ENCODE measurements at places on chromosomes 13 and 19.

DNA sequence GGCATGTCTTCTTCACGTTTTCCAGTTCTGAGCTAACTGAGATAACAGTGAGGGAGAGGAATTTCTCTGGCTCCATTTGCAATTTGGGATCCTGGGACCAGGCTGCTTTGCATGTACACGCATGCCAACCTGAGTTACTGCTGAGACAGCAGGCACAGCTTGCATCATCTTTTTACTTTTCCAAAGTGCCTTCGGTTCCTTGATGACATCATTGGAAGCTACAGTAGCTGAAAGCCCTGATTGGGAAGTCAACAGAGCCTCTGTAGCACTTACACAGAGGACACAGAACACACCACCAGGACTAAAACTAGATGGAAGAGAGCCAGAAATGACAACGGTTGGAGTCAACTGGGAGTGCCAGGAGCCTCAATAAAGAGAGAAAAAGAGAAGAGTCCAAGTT is 399.1 kb upstream of the GPC6 start:
- no peak for DNase-seq

- no peak for DNase-seq
These were observed 17.2 kb downstream of the FRY start for GRCh38 chr13:32048816-32049215.

GRCh38 chr13:108938155-108938554 is 308.7 kb downstream of the MYO16 start:
- no peak for DNase-seq

GRCh38 chr13:80814541-80814940 is 473.6 kb upstream of the SPRY2 start:
- DNase-seq: no peak

GRCh38 chr19:46378268-46378667 is 31.4 kb downstream of the PPP5C start:
- DNase-seq: no peak

- DNase-seq: no peak
These were observed 329.3 kb downstream of the FGF9 start for GRCh38 chr13:22000191-22000590.

DNA sequence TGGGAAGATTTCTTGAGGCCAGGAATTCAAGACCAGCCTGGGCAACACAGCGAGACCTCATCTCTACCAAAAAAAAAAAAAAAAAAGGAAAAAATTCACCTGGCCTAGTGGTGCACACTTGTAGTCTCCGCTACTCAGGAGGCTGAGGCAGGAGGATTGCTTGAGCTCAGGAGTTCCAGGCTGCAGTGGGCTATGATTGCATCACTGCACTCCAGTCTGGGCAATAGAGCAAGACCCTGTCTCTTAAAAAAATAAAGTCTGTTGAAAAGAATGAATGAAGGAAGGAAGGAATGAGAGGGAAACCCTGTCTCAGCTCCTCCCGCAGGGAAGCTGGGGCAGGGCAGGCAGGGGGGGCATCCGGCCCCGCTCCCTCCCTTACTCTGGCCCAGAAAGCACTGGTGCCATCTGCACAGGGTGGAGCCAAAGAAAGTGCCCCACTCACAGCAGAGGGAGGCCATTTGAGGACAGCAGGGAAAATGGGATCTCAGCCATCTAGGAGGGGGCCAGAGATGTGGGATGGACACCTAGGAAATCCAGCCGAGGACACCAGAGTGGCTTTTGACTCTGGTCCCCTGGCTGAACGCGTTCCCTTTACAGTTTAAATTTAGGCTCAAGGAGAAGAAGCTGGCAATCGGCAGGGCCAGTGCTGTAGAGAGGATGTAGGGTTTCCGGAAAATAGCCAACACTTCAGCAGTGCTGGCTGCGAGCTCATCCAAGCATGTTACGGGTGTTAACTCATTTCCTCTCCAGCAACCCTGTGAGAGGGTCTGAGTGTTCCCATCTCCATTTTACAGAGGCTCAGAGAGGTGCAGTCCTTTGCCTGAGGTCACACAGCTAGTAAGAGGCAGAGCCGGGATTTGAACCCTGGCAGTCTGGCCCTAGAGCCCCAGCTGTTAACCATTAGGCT is 3.6 kb upstream of the HPN start:
- DNase-seq: no peak

GRCh38 chr19:41999878-42000208 is 5.8 kb upstream of the ATP1A3 start:
- no peak for DNase-seq

GRCh38 chr13:114035583-114036531 is 62.0 kb upstream of the C13orf46 start:
- DNase-seq: peak; percentile 69

DNA sequence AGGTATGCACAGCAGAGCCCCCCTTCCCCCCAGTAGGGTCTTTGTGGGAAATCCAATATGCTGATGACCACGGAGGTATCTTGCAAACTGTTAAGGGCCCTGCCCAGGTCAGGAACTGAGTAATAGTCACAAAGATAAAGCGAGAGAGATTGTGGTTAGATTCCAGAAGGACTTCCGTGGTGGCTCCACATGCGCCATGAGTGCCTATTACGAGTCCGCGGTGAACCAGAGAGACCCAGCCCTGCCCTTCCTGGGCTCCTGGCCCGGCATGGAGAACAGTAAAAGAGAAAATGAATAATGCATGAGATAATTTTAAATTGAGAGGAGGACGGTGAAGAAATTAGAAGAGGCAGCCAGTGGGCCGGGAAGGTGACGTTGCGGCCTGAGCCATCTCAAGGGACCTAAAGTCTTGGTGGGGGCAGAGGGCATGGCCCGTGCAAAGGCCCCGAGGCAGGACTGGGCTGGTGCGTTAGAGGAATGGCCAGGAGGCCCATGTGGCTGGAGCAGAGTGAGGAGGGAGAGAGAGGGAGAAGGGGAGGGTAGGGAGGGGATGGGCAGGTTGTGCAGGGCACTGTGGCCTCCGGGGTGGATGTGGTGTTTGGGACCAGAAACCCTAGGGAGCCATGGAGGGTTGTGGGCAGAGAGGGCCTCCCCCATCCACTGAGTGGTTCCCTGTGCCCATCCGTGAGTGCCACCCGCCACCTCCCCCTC is 46.6 kb upstream of the NFIC start:
- no peak for DNase-seq

GRCh38 chr13:26012995-26013394 is 38.8 kb downstream of the SHISA2 start:
- no peak for DNase-seq

GRCh38 chr13:94716016-94716415 is 3.7 kb upstream of the SOX21 start:
- no peak for DNase-seq

DNA sequence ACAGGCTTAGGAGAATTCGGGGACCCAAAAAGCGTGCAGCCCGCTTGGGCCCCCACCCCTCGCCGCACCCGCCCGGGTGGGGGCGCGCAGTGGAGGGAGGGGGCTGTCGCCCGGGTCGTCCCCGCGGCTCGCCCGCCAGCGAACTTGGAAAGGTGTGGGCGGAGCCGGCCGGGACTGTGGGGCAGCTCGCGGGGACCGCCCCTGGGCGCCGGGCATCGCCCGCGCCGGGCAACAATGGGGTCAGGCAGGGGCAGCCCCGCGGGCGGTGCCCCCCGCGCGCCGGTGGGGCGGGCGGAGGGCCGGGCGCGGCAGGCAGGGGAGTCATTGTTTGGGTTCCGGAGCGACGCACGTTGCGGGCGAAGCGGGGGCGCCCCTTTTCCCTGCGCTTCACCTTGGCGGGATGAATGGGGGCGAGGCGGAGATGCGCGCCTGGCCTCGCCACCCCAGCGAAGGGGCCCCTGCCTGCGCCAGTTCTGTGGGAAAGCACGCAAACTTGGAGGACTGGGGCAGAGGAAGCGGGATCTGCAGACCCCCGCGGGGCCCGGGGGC is 647 bp upstream of the KLF12 start:
- peak; percentile 90 for DNase-seq

- DNase-seq: no peak
These were observed 148.9 kb downstream of the SHISA2 start for GRCh38 chr13:25902891-25903341.

- no peak for DNase-seq
These were observed 70.5 kb upstream of the SPATA13 start for GRCh38 chr13:24090049-24090448.

DNA sequence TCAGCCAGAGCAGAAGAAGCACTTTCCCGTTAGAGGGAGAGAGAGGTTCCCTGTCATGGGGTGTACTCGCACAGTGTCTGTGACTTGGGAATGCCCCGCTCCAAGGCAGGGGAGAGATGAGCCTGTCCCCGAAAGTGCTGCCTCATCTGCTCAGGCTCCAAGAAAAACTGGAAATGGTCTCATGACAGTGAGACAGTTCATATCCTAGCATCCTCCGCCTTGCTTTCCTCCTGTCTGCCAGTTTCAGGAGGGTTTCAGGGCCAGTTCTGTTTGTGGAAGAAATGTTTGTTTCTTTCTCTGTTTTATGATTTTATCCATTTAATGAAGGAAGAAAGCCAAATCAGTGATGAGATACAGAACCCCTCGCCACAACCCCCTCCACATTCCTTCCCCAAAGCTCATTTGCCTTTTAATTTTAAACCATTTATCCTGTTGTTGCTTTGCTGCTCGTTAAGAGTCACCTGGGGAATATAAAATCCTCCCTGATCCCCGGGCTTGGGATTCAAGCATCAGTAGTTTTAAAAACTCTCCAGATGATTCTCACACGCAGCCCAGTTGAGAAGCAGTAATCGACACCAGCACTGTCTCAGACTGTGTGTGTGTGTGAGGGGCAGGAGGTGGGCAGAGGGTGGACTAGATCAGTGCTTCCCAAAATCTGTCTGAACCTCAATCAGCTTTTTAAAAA is 144.6 kb upstream of the UBL3 start:
- DNase-seq: no peak

DNA sequence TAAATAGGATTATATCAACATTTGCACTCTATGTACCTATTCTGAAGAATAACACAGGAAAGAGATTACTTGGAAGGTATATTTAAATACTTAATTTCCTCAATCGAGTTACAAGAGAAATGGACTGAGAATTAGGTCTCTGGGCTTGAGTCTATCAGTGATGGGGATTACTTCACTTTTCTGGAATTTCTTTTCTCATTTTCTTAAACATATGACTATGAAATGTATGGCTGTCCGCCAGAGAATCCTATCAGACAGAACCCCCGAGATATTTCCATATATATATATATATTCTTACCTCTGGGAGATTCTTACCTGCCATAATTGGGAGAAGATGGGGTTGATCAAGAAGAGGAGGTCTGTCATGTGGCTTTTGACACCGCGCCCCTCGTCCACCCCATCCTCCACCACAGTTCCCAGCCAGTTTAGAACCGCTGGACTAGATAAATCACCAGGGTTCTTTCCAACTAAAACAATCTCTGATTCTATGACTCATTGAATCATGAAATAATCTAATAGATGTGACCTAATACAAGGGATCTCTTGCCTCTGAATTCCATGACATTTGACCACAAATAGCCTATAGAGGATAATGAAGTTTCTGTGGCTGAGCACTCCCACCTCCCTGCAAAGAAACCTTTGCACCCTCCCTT is 231.3 kb downstream of the TBC1D4 start:
- DNase-seq: no peak

DNA sequence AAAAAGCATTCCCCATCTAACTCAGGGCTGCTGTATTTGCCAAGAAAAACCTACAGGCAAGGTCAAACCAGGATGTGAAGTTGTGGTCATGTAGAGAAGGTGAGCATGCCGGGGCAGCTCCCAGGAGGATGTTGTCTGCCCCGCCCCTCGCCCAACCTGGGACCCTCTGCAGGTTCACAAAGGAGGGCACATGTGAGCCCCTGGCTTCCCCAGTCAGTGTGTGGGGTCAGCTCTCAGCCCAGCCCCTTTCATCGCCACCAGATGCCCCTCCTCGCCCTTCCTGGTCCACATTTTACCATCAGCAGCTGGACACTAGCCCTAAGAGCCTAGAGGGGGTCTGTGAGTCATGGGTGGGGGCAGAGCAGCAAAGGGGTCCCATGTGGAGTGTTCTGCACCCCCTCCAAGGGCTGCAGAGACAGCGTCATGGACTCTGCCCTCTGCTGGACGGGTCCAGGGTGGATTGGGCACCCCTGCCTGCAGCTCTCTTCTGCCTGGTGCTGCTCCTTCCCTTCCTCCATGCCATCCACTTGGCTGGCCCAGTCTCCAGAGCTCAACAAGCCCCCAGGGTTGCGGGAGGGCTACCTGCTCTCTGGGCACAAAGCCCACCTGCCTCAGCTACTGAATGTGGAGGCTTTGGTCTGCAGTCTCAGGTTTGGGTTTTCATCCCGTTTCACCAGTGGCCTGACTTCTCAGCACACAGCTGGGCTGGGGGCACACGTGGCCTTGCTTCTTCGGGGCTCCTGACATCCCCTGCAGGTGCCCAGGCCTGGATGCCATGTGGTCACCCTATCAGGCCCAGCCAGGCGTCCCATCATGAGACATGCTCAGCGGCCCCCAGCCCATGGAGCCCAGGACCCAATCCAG is 3.7 kb downstream of the PLEKHF1 start:
- DNase-seq: no peak

DNA sequence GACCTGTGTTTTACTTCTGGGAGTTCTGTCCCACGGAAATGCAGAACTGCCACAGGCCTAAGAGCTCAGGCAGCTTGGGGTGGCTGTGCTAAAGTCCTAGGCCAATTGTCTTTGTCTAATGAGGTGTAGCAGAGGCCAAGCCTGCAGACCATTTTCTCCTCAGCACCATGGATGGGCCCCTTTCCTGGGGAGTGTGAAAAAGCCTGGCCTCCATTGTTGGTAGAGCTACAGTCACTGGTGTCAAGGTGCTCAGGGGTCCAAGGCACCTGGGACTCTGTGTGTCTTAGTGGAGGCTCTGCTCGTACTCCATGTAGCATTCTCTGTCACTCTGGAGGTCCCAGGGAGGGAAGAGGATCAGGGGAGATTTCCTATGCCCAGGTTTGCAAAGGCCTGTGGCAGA is 329.6 kb downstream of the SLITRK5 start:
- DNase-seq: no peak

DNA sequence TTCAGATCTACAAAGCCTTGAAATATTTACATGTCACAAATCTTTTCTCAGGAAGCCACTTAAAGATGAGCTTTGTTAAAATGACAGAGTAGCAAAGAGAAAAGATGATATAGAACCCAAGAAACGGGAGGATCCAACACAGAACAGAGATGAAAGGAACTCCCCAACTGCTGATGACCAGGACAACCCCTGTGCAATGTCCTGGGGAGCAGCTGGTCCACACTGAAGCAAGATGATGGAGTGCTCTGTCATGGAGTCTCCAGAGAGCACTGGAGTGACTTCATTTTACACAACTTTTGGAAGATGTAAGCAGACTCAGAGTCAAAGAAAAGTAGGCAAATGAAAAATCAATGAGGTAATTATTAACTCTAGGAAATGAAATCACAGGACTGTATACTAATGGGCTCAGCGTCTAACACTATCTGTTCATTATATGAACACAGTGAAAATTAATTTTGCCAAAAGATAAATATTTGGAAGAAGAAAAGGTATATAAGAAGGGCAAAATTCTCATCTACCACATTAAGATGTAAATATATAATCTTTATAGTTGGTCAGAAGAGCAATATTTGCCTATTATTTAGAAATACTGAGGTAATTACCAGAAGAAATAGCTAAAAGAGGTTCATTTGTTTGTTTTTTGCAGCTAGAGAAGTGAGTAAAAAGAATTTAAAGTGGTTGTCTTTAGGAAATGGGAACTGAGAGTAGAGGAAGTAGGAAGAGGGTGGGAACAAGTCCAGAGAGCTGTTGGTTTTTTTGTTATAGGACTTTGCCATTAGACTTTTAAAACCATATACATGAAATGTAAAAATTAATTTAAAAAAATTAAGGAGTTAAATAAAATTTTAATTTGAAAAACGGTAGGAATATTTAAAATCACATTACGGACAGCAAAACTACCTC is 30.5 kb downstream of the MTRF1 start:
- DNase-seq: no peak

GRCh38 chr19:38538793-38539528 is 78.8 kb downstream of the MAP4K1 start:
- peak; percentile 53 for DNase-seq

GRCh38 chr13:100089465-100090032 is 656 bp downstream of the PCCA start:
- DNase-seq: no peak

All from retina (tissue), 1 donor.